Hair follicle dermal papilla cell (primary cell): ENCODE measurements at places on chromosomes 5 and 9. TPM values are rescaled to one million over a fixed set of nuclear protein-coding genes. Genes with fewer than 3 reads are reported as not detected.

The OXCT1 gene
- 20.4 and 22.8 TPM in 2 replicates for total RNA-seq

The IFNA21 gene
- not detected in 2 replicates for total RNA-seq

The NKD2 gene
- total RNA-seq = not detected in 2 replicates

The SEMA4D gene
- total RNA-seq = 0.12 and 0.81 TPM in 2 replicates

The LECT2 gene
- total RNA-seq = not detected in 2 replicates

The PFN3 gene
- not detected in 2 replicates for total RNA-seq

The FCN2 gene
- total RNA-seq = 0.24 TPM in 1 of 2 replicates, not detected in the other

The ARPC5L gene
- 7.1 and 8.3 TPM in 2 replicates for total RNA-seq

The PSAT1 gene
- total RNA-seq = 116 and 127 TPM in 2 replicates

The KIAA1958 gene
- total RNA-seq = 4.4 and 5.0 TPM in 2 replicates

The KIF4B gene
- under 0.01 TPM in 1 of 2 replicates, not detected in the other for total RNA-seq

The PGM5 gene
- 0.85 and 4.9 TPM in 2 replicates for total RNA-seq

The SLC9A3 gene
- total RNA-seq = 1.2 and 1.3 TPM in 2 replicates

The MSX2 gene
- 14.8 and 20.3 TPM in 2 replicates for total RNA-seq

The DMAC1 gene
- total RNA-seq = 4.9 and 5.0 TPM in 2 replicates
